ENCODE measurements at places on chromosomes 13 and 19.
A peak's percentile ranks its signal among the peaks of the same experiment; 100 is the strongest.

DNA sequence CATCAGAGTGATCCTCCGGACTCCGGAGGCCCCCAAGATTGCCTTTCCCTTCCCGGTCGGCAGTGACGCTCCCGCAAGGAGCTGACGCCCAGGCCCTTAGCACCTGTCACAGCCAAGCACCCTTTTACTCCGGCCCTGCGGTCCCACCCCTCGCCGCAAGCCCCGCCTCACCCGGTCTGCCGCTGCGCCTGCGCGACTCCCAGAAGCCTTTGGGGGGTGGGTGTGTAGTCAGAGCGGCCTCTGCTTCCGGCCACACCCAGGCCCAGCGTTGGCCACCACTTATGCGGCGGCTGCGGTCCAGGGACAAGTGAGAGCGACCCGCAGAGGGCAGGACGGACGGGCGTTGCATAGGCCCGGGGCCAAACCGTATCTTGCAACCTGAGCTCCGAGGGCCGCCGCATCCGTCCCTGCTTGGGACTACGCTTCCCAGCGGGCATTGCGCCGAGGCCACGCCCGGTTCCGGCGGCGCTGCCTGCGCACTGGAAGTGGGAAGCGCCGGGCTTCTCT, 441 bp upstream of the ZFP28 start:
- DNase-seq: peak; percentile 92

GRCh38 chr19:48085904-48086864, 24.4 kb downstream of the PLA2G4C start:
- DNase-seq: no peak

GRCh38 chr13:28055357-28055756, 45.0 kb downstream of the FLT3 start:
- DNase-seq: no peak

- DNase-seq: no peak
Measured at GRCh38 chr13:51619614-51620013, 35.4 kb downstream of the WDFY2 start.

- DNase-seq: no peak
Measured at GRCh38 chr19:28744014-28744413, 468.9 kb downstream of the UQCRFS1 start.

DNA sequence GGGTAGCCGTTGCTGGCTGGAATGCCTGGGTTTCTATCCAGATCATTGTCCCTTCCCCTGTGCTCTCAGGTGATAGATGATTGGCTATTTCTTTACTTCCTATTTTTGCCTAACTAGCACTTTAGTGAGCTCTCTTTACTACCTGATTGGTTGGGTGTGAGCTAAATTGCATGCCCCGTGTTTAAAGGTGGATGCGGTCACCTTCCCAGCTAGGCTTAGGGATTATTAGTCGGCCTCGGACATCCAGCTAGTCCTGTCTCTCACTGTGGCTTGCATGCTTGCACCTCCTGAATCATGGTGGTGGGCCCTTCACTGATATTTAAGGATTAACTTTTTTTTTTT, 10.1 kb downstream of the TTYH1 start:
- DNase-seq: no peak

DNA sequence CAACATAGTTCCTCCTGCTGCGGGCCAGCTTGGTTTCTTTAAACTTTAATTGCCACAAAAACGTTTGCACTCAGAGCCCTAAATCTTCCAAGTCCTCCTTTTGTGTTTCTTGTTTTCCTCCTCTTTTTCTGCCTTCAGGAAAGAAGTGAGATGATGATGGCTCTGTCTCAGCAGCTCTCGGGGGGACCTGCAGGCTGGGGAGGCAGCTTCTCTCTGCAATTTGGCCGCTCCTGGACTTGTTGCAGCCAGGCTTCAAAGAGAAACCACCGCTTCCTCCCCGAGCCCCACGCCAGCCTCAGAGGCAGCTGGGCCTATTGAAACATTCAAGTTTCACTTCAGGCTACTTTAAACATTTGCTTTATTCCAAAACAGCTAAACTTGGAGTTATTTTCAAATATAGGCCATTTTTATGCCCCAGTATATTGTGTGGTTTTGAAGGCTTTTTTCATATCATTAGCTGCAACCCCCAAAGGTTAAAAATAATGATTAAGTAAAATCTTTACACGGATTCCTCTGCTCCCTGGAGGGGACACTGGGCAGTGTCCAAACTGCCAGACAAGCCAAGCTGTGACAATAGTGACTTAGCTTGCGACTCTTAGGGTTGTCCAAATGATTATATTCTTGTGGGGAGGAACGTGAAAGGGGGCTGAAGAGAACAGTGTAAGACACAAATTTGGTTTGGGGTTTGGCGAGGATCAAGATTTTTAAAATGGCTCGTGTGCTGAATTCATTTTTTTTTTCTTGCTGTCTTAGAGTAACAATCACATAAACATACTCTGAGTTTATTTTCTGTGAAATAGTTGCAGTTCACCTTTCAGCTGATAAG, 330.8 kb downstream of the DLEU7 start:
- DNase-seq: peak; percentile 40

DNA sequence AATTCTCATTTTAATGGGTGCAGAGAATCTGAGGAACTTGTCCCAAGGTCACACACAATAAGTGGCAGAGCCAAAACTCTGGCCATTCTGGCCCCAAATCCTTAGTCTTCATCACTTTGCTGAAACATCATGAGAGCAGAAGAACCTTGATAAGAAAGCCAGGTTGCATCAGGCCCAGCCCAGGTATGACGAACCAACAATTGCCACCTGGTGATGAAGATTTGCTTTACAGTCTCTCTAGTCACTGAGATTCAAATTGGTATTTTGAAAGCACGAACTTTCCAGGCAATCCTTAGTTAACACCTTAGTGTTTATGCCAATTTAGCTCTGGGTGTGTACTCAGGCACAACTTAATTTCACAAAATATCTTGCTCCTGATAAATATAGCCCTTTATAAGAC, 502.7 kb upstream of the HTR2A start:
- DNase-seq: no peak

GRCh38 chr13:113562085-113562749, 22.3 kb upstream of the TFDP1 start:
- peak; percentile 28 for DNase-seq

GRCh38 chr13:110103534-110103933, 203.4 kb downstream of the COL4A1 start:
- DNase-seq: no peak

DNA sequence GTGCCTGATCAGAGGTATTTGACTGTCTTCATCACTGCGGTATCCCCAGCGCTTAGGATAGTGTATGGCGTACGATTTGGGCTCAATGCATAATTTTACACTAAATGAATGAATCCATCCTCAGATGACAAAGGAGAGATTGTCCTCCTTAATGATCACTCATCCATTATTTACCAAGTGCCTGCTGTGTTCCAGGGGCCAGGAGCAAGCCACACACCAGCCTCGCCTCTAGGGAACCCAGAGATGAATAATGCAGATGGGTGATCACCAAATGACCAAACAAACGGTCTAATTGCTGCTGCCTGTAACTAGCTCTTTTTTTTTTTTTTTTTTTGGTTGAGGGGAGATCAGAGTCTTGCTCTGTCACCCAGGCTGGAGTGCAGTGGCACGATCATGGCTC, 5.9 kb upstream of the GPR32 start:
- DNase-seq: no peak

- DNase-seq: peak; percentile 60
Measured at GRCh38 chr19:45769821-45770191, 754 bp upstream of the SIX5 start.

- DNase-seq: no peak
Measured at GRCh38 chr19:18164072-18164471, 9.5 kb upstream of the IFI30 start.

DNA sequence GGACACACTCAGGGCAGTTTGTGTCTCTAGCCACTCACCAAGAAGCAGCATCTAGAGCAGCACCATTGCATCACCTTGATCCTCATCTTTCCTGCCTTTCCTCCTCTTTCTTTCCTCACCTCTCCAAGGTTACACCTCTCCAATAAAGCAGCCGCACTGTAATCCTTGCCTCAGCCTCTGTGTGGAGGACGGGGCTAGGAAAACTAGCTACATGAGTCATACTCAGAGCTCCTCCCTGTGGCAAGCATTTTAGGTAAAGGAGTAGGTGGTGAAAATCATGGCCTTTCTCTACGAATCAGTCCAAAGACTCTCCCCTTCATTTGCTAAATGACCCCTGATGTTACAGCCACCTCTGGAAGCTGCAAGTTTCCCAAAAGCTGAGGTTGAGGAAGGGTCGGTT, 108.9 kb downstream of the DNAJC15 start:
- no peak for DNase-seq

DNA sequence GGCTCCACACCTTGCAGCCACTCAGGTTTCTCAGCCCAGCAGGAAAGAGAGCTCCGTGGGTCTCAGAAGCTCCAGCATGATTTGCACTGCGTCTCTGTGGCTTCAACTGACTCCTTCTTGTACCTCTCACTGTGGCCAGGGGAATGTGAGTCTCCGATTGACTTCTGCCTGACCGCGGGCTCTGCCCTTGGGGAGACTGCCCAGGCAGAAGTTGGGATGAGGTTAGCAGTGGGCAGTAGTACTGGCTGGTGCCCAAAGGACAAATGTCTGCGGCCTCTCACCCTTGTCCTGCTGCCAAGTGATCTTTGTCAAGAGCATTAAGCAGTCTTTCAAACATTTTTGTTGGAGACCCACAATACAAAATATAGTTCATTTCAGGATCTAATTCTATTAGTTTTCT, 34.4 kb upstream of the FXYD3 start:
- DNase-seq: no peak

GRCh38 chr13:66154354-66154753, 1075.8 kb downstream of the PCDH9 start:
- DNase-seq: no peak

DNA sequence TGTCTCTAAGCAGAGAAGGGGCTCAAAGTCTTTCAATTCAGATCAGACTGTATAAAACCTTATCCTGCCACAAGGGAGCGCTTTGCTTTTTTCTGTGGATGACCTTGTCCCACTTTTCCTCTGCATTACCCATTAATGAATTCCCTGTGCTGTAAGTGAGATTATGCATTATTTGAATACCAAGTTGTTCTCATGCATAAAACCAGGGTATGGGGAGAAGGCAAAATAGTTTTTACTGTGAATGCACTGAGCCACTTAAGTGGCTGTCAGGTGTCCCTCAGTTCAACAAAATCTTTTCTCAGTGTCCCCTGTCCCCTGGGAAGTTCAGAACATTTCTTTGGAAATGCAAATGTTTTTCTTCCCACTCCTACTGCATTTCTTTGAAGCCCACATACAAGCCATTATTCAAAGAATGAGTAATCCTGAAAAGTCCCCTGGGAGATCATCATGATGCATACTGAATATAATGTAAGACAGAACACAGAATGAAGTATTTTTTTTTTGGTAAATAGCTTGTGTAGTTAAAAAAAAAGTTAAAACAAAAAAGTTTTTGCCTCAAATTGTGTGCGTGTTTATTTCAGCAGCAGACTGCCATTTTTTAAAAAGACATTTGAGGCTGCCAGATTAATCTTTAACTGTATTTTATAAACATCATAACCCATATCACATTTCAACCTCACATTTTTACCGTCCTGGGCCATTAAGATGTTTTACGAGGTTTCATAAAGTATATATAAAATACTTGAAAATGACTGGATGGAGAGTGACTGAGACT, 506.7 kb upstream of the PCDH9 start:
- no peak for DNase-seq

- no peak for DNase-seq
Measured at GRCh38 chr13:63086286-63086685, 1670.6 kb upstream of the PCDH20 start.

GRCh38 chr13:114234645-114235421, at the start of gene CDC16:
Gene CDC16, plus strand, starts transcription at chr13:114234897. Its CDS starts 188 bp downstream, at chr13:114235085.
- DNase-seq: peak; percentile 90

DNA sequence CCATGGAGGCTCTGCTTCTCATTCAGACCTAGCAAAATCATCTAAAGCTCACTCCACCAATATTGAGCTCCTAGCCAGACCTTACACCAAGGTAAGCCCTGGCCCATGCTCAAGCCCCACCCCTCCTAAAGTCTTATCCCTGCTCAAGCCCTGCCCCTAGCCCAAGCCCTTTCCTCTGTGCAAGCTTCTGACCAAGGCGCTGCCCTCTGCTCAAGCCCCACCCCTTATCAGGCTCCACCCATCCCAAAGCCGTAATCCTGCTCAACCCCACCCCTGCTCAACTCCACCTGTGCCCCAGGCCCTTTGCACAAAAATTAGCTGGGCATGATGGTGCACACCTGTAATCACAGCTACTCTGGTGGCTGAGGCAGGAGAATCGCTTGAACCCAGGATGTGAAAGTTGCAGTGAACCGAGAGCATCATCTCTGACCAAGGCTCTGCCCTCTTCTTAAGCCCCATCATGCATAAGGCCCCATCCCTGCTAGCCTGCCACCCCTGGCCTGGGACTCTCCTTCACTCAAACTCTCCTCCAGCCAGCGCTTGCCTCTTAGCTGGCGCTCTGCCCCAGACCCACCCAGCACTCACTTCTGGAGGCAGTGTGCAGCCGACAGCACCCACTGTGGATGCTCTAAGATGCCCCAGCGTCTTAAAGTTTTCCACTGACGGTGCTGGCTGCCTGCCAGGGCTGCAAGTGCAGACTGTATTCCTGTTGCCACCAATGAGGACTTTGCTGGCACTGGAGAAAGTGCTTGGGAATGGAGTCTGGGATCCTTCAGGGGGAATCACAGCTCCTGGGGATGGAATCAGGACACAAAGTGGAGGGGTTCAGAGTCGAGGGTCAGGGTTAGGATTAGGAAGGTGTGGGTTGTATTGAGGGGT, 16.5 kb downstream of the KLK4 start:
- DNase-seq: no peak

GRCh38 chr13:30785191-30785850, 50.0 kb downstream of the ALOX5AP start:
- DNase-seq: no peak

DNA sequence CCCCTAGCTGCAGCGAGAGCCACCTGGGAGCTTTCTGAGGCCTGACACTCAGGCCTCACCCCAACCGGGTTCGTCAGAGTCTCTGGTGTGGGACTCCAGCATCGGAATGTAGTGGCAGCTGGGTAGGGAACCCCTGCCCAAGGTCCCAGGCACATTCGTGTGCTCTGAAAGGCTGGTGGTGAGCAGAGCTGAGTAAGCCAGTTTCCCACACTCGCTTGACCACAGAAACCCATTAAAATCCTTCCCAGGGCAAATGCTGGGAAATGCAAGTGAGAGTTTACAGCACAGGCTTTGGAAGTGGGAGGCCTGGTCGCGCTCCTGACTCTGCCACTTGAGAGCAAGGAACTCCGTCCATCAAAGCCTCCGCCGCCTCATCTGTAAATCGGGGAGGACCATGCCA, 4.2 kb downstream of the TRAPPC6A start:
- DNase-seq: no peak

GRCh38 chr13:26695891-26696311, 64.7 kb downstream of the GPR12 start:
- DNase-seq: no peak

DNA sequence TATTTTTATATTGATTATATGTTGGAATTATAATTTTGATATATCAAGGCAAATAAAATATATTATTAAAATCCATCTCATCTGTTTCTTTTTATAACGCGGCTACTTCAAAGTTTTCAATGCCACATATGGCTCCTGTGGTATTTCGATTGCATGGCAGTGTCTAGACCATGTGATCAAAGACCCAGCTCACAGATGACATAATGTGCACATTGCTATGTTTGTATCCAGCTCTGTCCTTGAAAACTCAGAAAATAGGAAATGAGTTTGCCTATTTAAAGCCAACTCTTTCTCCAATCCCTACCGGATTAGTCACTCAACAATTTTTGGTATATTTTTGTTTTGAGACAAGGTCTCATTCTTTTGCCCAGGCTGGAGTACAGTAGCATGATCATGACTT, 26.2 kb downstream of the TMTC4 start:
- no peak for DNase-seq

- no peak for DNase-seq
Measured at GRCh38 chr19:31596751-31597150, 247.5 kb upstream of the TSHZ3 start.

- no peak for DNase-seq
Measured at GRCh38 chr19:17171874-17172273, 43.3 kb upstream of the USE1 start.
